ENCODE measurements at places on chromosomes 2 and 18. TPM values are rescaled to one million over a fixed set of nuclear protein-coding genes. Genes with fewer than 3 reads are reported as not detected.

DNA sequence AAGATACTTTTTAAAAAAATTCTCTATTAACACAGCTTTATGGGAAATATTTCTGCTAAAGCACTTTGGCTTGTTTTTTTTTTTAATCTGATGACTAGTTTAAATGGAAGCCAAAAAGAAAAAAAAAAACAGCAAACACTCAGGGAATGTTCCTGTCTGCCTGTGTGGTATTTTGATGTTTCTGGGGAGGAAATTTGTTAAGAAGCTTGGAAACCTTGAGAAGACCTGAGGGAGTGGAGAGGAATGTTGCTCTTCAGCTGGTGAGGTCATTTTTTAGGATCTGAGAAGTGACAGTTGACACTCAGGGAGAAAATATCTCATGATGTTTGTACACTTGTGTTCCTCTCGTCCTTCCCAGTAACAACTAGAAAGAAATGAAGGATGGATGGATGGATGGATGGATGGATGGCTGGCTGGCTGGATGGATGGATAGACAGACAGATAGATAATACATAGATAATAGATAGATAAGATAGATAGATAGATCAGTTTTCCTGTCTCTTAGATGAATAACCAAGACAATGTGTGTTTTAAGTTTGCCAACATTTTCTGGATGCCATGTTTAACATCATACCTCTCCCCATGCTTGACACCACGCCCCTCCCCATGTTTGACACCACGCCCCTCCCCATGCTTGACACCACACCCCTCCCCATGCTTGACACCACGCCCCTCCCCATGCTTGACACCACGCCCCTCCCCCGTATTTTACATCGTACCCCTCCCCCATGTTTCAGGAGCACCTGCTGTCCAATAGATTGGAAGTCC is 84.8 kb downstream of the CTIF start:
- no peak for DNase-seq
- no peaks in the 10 kb centered on the region for H3K36me3 ChIP-seq
- no peak overlapping the region for H3K4me3 ChIP-seq
- H3K27me3 ChIP-seq: peaks cover 2% of the 10 kb centered on the region
- H3K4me1 ChIP-seq: peaks cover 5% of the 10 kb centered on the region

- H3K4me1 ChIP-seq: peaks cover 5% of the 10 kb centered on the region
- no peak overlapping the region for H3K4me3 ChIP-seq
- no peaks in the 10 kb centered on the region for H3K36me3 ChIP-seq
- H3K27ac ChIP-seq: no peak overlapping the region
- DNase-seq: no peak
Measured at GRCh38 chr2:156909983-156910382, 347.5 kb upstream of the GALNT5 start.

- no peak for DNase-seq
- H3K4me3 ChIP-seq: no peak overlapping the region
- peaks cover 6% of the 10 kb centered on the region for H3K27me3 ChIP-seq
- peaks cover 15% of the 10 kb centered on the region for H3K4me1 ChIP-seq
Measured at GRCh38 chr2:65411056-65411795, 21.2 kb downstream of the SPRED2 start.

GRCh38 chr2:156511122-156511521 is 74.9 kb downstream of the GPD2 start:
- no peak overlapping the region for H3K4me3 ChIP-seq
- H3K36me3 ChIP-seq: peaks cover 28% of the 10 kb centered on the region
- no peak for DNase-seq
- H3K27ac ChIP-seq: no peak overlapping the region

CD8B2 gene
- total RNA-seq: 7.3 TPM

MLPH gene
- total RNA-seq: not detected

EML6 gene
- total RNA-seq: 2.4 TPM

GAL3ST2 gene
- total RNA-seq: 0.43 TPM

DSC2 gene
- not detected for total RNA-seq

HOXD4 gene
- not detected for total RNA-seq

Data from activated naive CD8-positive, alpha-beta T cell treated with anti-CD3 and anti-CD28 coated beads, Interleukin-2, amount 10 ng/mL, durations not matched to agents 7 days and 5 days (primary cell).